ENCODE measurements at places on chromosomes 5 and 9. TPM values are rescaled to one million over a fixed set of nuclear protein-coding genes. Genes with fewer than 3 reads are reported as not detected.

- no peak for DNase-seq
These were observed 692.9 kb upstream of the EDIL3 start for GRCh38 chr5:85077581-85077980.

GRCh38 chr5:177963966-177964365 lies 32.1 kb downstream of the PROP1 start:
- no peak for DNase-seq

- DNase-seq: no peak
These were observed 180.6 kb downstream of the CACNA1B start for GRCh38 chr9:138058181-138058580.

DNA sequence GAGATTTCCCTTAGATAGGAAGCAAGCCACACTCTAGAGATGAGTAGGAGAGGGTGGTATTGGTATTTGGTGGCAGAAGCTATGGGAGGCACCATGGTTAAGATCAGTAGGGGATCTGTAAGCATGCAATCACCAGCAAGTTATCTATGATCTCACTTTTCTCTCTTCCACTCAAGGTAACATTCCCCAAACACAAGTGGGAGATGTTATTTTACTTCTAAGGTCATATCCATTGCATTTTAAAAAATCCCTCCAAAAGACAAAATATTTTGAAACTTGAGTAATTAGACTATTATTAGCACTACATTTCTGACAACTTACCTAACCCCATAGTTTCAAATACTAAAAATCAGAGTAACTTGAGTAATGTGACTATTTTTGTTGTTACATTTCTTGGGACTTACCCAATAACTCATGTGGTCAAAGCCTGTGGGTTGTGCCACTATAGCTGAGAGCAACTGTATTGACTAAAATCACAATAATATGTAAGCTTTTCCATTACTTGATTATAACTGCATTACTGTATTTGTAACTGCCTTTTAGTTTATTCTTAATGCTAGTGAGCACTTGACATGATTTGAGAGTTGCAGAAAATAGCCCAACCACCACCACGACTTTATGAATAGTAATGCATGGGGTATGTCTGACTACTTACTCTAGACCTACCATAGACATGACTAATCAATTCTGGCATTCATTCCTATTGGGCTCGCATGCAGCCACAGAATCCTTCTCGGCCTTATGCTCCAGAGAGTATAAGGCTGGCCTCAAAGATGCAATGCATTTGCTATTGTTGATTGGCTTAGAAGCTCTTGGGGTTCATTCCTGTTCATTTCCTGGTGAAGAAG lies 264.7 kb downstream of the TRIM32 start:
- no peak for DNase-seq

DNA sequence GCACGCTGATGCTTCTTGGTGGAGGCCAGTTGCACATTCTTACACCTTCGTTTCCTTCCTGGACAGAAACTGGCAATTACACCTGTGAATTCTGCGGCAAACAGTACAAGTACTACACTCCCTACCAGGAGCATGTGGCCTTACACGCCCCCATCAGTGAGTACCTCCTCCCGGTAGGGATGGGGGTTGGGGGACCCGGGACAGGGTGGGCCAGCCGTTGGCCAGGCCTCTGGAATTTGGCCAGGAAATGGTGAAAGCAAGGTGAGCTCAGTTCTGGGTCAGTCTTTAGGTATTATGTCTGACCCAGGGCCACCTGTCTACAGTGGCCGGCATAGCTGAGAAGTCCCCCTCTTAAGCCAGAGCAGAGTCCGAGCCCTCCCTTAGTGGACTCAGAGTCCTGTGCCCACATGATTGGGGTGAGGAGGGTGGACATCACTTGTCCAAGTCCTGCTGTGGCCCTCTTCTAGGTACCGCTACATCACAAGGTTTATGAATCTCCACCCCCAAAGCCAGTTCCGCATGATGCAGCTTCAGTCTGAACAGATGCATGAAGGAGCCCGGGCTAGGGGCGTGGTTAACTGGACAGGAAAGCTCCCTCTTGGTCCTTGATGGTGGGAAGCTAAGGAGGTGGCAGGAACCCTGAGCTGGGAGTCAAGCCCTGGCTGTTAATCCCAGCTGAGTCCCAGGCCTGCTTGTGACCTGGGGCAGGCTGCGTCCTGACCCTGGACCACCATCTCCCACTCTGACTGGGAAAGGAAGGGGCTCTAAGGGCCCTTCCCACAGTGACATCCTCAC lies 61.3 kb downstream of the AMBP start:
- peak; percentile 12 for DNase-seq

DNA sequence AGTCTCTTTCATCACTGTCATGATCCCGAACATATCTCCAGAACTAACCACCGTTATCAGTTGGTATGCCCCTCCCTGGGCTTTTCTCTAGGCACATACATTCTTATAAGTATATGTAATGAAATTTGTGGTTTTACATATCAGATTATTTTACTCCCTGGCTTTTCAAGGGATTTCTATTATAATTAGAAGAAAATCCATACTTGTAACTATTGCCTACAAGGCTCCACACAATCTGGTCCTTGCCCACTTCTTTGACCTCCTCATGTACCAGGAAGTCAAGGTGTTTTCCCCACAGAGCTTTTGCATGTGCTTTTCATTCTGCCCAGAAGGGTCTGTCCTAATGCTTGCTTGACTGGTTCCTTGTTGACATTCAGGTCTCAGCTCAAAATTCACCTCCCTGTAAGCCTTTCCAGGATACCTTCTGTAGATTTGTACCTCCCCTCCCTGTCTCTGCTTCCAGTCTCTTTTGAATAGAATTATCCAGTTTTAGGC lies 33.6 kb upstream of the HSD17B4 start:
- no peak for DNase-seq

GRCh38 chr9:113542006-113542405 lies 78.5 kb downstream of the RGS3 start:
- DNase-seq: no peak

GRCh38 chr5:132385326-132386105 lies 16.0 kb downstream of the SLC22A5 start:
- peak; percentile 82 for DNase-seq

DNA sequence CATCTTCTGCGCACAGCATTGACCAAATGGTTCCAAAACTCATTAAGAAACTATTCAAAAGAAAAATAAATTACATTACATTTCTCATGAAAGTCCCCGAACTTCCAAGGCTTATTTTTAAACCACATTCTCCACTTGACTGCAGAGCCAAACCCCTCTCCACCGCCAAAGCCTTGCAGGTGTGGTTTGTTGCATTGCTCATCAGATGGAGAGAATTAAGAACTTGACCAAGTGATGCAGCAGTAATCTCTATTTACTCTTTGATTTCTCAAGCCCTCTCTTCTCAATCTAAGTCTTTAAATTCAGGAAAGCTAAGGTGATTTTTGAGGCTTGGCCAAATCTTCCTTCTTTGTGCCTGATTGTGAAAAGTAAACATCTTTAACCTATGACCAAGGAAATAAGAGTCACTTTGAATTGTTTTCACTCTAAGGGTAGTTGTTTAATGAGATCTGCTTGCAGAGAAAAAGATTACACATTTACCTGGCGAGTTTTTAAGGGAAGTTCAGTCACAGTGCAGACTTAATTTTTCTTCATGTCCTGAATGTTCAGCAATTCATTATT lies 290.5 kb upstream of the ITGA1 start:
- DNase-seq: no peak

DNA sequence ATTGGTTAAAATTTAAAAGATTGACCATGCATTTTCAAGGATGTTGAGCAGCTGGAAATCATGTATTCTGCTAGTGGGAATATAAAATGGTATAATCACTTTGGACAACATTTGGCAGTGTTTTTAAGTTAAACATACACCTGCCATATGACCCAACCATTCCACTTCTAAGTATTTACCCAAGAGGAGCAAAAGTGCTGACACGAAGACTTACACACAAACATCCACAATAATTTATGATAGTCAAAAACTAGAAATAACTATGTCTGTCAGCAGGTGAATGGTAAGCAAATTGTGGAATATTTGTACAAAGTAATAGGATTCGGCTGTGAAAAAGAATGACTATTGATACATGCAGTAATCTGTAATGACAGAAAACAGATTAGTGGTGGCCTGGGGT lies 30.7 kb upstream of the SRP19 start:
- DNase-seq: no peak

GRCh38 chr5:159951387-159951786 lies 35.1 kb downstream of the ADRA1B start:
- DNase-seq: no peak

GRCh38 chr5:163790497-163790896 lies 285.1 kb downstream of the MAT2B start:
- no peak for DNase-seq

DNA sequence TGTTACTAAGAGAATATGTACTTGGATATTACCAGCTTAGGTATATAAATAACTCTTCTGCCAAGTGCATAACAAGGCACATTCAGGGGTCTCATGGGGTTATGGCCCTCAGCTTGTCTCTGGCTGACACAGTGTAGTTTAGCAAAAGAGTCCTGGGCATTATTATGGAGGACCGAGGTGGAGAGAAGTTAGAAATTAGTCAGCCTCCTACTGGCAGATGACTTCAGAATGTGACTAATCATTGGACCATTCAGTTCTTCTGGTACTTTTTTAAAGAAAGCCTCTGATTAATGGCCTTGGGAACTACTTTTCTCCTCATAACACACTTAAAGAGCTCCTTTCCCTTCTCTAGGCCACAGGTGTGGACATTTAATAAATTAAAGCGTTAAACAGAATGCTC lies 178.9 kb downstream of the SH3GL2 start:
- no peak for DNase-seq

GRCh38 chr9:18331808-18332209 lies 142.1 kb upstream of the ADAMTSL1 start:
- no peak for DNase-seq

GRCh38 chr5:146703499-146703898 lies 175.1 kb downstream of the PPP2R2B start:
- no peak for DNase-seq

GRCh38 chr9:113526841-113527240 lies 63.3 kb downstream of the RGS3 start:
- no peak for DNase-seq

DNA sequence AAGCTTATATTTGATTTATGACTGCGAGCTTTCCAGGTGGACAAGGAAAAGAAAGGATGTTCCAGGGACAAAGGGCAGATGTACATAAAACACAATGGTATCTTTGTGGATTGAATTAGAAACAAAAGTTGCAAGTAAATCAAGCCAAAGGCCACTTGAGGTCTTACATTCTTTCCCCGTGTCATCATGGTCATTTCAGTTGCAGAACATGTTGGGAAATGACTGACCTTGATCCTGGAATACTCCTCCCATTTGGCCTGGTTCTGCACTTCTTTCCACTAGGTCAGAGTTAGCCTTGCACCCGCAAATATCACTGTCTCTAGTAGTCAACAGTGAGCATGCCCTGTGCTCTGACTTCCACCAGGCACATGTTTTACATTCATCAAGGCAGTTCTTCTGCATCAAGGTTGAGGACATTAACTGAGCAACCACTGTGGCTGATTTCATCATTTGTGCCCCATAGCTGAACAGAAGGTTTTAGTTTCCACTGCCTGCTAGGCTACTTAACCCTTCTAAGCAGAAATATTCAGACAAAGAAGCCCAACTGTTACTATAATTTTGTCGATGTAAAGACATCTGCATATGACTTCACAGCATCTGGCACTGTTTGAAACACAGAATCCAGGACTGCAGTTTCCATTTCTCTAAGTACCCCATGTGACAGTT lies 1161.7 kb upstream of the DMAC1 start:
- no peak for DNase-seq

- DNase-seq: no peak
These were observed 43.3 kb upstream of the NEURL1B start for GRCh38 chr5:172597755-172598155.

DNA sequence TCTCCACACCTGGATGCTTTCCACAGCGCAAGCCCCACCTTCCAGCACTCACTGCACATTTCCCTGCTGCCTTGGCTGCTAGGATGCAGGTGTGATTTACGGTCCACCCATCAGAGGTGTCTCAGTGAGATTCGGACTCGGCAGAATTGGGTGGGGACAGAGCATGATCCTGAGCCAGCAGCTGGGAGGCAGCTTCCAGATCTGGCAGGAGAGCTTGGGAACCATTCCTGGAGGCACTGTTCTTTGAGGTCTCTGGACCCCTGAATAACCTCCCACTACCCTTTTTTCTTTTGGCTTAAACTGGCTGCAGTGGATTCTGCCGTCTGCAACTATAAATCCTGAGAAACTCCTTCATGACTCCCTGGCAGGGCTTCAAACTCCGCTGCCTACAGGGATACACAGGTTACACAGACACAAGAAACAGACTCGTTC lies 99.6 kb upstream of the PHYKPL start:
- no peak for DNase-seq

DNA sequence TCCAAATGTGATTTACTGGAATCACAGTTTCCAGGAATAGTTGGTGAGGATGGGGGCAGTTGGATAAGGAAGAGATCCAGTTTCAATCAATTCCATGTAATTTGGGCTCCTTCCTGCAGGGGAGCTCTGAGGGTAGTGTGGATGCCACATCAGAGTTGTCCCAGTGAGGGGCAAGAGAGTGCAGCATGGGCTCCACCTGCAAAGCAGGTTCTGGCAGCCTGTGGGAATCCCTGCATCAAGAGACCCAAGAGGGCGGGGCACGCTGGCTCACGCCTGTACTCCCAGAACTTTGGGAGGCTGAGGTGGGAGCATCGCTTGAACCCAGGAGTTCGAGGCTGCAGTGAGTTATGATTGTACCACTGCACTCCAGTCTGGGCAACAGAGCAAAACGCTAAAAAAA lies 188.5 kb downstream of the CACNA1B start:
- DNase-seq: no peak

DNA sequence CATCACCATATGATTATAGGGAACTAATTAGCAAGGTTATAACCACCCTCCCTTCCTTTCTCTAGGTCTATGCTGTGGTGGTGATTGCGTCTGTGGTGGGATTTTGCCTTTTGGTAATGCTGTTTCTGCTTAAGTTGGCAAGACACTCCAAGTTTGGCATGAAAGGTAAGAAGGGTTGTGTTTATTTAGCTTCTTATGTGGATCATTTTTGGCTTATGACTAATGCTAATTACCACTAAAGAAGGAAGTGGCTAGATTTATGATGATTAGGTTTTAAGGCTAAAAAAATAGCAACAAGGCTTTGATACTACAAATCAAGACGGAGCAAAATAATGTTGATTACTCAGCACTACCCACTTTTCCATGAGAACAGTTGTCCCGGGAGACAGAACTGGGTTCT lies 82.4 kb downstream of the NTRK2 start:
- DNase-seq: no peak

GRCh38 chr5:181187500-181188213 lies 17.3 kb downstream of the TRIM7 start:
- peak; percentile 70 for DNase-seq

The ADAMTS6 gene
- total RNA-seq: 3.4 TPM

The CCL21 gene
- total RNA-seq: not detected

The NKD2 gene
- 3.2 TPM for total RNA-seq

The CARTPT gene
- total RNA-seq: not detected

The HCN1 gene
- not detected for total RNA-seq

The TBC1D2 gene
- total RNA-seq: 3.5 TPM

The DHX29 gene
- 16.7 TPM for total RNA-seq

All from activated CD8-positive, alpha-beta T cell treated with anti-CD3 and anti-CD28 coated beads, Interleukin-2, amount 10 ng/mL, durations not matched to agents 7 days and 5 days (primary cell).